ENCODE measurements at places on chromosomes 4 and X.

DNA sequence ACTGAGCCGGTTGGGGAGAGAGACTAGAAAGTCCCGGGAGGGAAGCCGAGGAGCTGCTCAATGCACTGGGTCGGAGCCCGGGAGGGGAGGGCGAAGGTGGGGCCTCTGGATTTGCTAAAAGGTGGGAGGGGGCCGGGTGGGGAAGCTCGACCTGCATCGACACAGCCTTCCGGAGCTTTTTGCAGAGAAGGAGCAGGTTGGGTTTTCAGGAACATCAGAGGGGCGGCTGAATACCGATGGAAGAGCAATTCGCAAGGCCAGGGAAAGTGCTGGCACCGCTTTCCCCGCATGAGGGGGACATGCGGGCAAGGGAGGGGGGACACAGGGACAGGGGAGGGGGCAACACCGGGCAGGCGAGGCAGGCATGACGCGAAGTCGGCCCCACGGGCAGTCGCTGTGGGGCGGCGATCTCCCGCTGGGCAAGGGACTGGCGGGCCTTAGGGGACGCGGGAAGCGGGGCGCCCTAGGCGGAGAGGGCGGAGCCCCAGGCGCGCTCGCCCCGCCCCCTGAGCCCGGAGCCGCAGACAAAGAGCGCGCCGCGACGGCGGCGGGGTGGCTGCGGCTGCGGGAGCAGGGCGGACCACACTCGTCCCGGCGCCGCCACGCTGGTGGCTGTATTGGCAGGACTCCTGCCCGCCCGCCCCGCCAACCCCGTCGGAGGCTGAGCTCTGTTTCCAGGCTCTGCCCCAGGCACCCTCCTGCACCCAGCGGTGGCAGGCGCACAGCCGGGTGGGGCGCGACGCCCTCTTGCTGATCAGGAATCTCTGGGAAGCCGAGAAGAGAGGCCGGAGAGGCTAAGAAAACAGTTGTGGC lies 11.6 kb downstream of the PDZD4 start:
- DNase-seq, result peak; percentile 54

DNA sequence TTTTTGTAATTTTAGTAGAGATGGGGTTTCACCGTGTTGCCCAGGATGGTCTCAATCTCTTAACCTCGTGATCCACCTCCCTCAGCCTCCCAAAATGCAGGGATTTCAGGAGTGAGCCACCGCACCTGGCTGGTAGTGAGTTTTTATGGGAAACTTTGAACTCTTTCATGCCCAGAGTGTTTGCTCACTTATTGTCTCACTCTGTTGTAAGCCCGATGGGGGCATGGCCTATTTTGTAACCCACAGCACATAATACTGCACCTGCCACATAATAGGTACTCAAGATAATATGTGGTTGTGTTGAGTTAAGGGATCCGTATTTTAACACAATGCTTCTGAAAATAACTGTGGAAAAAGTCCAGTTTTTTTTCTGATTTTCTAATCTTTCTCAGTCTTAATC lies 109.6 kb upstream of the GIMD1 start:
- DNase-seq, result no peak

GRCh38 chrX:75155447-75155826 lies 646 bp downstream of the ABCB7 start:
- no peak for DNase-seq

- no peak for DNase-seq
These were observed 223.1 kb downstream of the KDR start for GRCh38 chr4:54902271-54902670.

DNA sequence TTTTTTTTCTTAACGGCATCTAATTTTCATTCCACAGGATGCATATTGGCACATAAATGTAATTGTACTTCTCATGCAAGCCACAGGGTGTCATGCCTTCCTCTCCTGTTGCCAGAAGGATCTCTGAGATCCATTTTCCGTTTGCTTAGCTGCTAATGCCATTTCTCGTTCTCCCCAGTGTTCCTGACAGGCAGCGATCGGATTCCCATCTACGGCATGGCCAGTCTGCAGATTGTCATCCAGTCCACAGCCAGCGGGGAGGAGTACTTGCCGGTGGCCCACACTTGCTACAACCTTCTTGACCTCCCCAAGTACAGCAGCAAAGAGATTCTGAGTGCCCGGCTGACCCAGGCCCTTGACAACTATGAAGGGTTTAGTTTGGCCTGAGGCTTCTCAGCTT lies 8.9 kb upstream of the NAP1L5 start:
- DNase-seq, result no peak

GRCh38 chrX:21885568-21885967 lies 29.8 kb downstream of the YY2 start:
- no peak for DNase-seq

DNA sequence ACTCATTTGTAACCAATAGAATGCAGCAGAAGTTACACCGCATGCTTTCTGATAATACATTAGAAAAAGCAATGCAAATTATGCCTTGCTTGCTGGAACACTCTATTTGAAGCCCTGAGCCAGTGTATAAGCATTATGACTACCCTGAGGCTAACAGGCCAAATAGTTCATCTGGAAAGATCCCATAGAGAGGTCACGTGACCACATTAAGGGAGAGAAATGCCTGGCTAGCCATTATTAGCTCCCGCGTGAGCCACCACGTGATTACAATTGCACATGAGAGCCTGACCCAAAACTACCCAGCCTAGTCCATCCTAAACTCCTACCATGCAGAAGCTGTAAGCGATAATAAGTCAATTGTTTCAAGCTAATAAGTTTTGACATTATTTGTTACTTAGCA lies 472.9 kb upstream of the GALNTL6 start:
- no peak for DNase-seq

DNA sequence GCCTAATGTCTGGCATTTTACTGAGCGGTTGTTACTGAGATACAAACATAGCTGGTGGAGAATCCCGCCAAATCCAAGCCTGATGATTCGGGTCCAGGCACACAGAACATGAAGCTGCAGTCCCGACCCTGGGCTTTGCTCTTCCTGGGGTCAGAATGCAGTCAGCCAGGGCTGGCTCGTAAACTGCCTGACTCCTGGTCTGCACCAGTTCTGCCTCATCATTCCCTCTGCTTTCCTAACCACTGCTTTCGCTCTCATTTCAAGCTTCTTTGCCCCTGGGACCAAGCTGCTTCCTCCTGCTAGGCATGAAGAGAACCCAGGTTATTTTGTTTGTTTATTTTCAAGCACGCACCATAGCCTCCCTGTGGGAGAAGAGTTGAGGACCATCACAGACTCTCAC lies 39.3 kb downstream of the GATB start:
- DNase-seq, result no peak

GRCh38 chr4:184688447-184688846 lies 38.9 kb downstream of the PRIMPOL start:
- no peak for DNase-seq

DNA sequence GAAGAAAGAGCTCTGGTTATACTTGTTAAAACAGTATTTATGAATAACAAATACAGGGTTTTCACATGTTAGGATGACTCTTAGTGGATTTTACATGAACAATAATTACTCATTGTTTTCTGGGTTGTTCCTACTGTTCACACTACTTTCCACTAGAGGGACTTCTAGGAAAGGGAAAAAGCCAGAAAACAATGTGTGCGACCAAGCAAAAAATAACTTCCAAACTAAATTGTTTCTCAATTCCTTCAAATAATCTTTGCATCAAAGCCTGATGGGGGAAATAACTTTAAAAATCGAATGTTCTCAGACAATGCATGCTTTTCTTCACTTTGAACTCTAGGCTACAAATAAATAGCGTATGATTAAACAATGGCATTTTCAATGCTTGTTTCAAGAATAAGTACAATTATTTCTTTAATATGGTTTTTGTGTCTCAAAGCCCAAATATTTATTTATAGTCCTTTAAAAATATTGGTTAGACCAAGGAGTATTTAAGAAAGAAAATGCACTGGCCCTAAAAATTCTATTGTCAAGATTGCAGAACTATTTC lies 72.1 kb upstream of the ETNPPL start:
- no peak for DNase-seq

DNA sequence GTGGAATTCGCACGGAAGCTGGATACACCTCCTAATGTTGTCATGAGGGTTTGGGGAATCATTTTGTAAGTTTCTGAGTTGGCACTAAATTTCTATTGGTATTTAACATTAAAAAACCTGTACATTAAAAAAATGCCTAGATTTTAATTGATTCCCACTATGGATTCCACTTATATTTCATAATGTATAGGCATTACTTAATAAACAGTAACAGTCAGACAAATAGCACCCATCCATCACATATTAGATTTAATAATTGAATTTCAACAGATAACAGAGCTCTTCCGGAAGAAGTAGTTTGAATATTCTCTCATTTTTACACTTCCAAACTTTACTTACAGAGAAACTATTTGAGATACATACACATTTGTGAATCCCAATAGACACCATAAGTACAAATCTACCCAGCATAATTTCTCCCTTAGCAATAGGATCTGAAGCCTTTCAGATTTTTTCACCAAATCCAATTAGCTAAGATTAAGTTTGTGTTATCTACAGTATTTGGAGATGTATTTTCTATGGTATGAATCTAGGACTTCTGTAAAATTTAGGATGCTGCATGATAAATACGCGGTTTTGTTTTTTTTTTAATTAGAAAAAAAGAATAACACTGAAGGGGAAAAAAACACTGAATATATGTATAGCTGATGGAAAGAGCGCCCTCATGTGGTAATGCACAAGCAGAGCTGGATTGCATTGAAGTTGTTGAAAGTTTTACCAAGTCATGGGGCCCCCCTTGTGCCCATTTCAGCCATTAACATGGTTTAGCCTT lies 12.2 kb upstream of the ODAM start:
- no peak for DNase-seq

DNA sequence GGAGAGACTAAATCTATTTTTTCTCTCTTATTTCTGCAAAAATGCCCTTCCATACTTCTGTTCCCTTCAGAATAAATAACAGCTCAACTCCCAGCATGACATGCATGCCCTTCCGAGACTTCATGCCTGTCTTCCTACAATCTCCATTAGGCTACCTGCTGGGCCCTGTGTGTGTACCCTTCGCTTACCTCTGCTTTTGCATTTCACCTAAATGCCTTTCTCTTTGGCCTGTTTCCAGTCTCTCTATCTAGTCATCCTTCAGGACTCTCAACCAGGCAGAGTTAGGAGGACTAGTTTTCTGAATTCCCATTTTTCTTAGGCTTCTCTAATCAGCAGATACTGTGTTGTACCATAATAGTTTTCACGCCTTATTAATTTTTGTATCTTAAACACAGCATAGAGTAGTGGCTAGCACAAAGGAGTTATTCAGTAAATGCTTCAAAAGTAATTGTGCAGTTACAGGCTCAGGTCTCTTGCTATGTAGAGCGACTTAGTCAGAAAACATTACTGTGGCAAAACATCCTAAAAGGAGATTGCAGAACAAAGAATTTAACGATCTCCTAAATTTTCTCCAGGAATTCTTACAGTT lies 20.5 kb downstream of the SEPTIN11 start:
- DNase-seq, result no peak

- no peak for DNase-seq
These were observed 154.4 kb downstream of the AMMECR1 start for GRCh38 chrX:110163488-110163887.

DNA sequence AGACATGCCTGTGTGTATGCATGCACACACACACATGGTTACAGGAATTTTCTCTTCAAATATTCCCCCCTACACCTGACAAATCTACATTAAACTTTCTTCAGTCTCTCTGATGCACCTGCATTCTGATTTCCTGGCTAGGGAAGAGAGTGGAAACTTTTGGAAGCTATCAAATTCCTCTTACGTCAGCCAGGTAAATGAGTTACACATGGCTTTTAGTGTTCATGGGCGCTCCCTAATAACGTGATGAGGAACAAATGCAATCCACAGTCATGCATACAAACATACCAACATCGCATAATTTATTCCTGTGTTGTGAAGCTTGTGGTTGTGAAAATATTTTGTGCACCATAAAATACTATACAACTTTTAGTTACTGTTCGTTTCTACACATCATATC lies 34.9 kb downstream of the BMP3 start:
- no peak for DNase-seq

- DNase-seq, result no peak
These were observed 665 bp downstream of the RBM41 start for GRCh38 chrX:107117993-107118321.

- no peak for DNase-seq
These were observed 899.8 kb downstream of the RAB28 start for GRCh38 chr4:12584116-12584875.

GRCh38 chr4:73725985-73726384 lies 14.4 kb upstream of the CXCL8 start:
- DNase-seq, result no peak

DNA sequence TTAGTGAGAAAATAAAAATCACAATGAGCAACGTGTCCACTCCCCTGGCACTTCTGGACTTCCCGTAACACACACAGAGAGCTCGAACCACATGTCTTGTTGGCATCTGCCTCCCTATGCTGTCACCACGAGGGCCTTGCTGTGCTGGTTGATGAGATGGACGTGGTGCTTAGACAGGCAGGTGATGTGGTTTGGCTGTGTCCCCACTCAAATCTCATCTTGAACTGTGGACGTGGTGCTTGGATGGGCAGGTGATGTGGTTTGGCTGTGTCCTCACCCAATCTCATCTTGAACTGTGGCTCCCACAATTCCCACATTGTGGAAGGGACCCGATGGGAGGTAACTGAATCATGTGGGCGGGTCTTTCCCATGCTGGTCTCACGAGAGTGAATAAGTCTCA lies 40.0 kb downstream of the FGFRL1 start:
- DNase-seq, result no peak

DNA sequence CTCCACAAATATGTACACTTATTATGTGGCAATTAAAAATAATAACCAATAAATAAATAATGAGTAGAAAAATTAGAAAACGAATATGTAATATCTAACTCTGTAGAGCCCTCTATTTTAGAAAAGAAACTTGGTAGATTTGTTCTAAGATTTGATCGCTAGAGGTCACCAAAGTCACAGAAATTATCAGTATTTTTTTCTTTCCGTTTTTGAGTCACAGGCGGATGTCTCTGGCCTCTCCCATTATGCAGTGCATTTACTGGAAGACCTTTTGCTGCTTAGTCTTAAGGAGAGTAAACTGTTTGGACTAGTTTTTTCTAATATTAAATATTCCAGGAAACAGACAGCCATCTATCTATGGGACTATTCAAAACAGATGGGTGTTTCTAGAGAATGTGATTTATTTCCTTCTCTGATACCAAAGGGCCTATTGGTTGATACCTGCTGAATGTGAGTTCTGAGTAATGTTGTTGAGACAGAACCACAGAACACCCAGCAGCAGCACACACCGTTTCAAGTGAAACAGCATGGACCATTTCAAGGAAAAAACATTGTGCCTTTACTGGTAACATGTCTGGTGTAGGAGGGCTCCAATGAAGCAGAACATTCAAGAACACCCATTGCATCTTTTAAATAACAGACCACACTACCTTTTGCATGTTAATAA lies 34.0 kb upstream of the GYPA start:
- DNase-seq, result peak; percentile 5

- no peak for DNase-seq
These were observed 53.9 kb upstream of the TET2 start for GRCh38 chr4:105092768-105093167.

- DNase-seq, result no peak
These were observed 5.5 kb upstream of the FIP1L1 start for GRCh38 chr4:53371843-53372521.
